ENCODE measurements at places on chromosomes 3 and 15. TPM values are rescaled to one million over a fixed set of nuclear protein-coding genes. Genes with fewer than 3 reads are reported as not detected.
A peak's percentile ranks its signal among the peaks of the same experiment; 100 is the strongest.

FNDC3B gene
- total RNA-seq = 59.8 TPM

- H3K27me3 ChIP-seq = no peaks in the 10 kb centered on the region
- H3K27ac ChIP-seq = peak overlapping the region; percentile 28
- no peaks in the 10 kb centered on the region for H3K36me3 ChIP-seq
- peaks cover 17% of the 10 kb centered on the region for H3K4me1 ChIP-seq
Observed at GRCh38 chr3:141292356-141293058, 60.9 kb downstream of the PXYLP1 start.

- H3K4me3 ChIP-seq = no peak overlapping the region
- H3K27ac ChIP-seq = peak overlapping the region; percentile 70
- no peak for DNase-seq
- peaks cover 100% of the 10 kb centered on the region for H3K36me3 ChIP-seq
- H3K27me3 ChIP-seq = no peaks in the 10 kb centered on the region
- H3K4me1 ChIP-seq = peaks cover 52% of the 10 kb centered on the region
Observed at GRCh38 chr3:53236112-53236841, 19.5 kb downstream of the TKT start.

DNA sequence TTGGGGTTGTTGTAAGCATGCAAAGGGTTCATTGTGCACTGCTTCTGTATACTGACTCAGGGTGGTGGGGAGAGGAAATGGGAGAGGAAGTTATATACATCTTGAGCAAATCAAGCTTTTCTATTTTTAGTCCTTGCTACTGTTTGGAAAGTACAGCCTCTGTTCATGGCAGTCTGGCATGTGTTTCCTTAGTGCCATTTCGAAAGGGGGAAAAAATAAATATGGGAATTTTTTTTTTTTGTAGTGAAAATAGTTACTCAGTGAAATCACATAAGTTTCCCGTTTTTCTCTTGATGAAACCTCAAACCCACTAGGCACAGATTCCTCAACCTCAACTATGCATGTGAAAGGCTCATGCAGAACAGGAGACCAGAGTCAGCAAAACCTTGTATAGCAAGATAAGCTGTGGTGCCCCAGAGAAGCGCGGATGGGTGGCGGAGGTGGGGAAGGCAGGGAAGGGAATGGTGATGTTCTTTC is 353.3 kb downstream of the LPP start:
- no peaks in the 10 kb centered on the region for H3K36me3 ChIP-seq
- H3K4me3 ChIP-seq = no peak overlapping the region
- peak overlapping the region; percentile 3 for H3K27ac ChIP-seq
- peaks cover 62% of the 10 kb centered on the region for H3K4me1 ChIP-seq

GRCh38 chr15:34109797-34110663 is 8.1 kb downstream of the PGBD4 start:
- no peak overlapping the region for H3K4me3 ChIP-seq
- peaks cover 9% of the 10 kb centered on the region for H3K27me3 ChIP-seq
- no peak overlapping the region for H3K27ac ChIP-seq
- H3K36me3 ChIP-seq = no peaks in the 10 kb centered on the region
- no peaks in the 10 kb centered on the region for H3K4me1 ChIP-seq

RBSN gene
- total RNA-seq = 31.6 TPM

KNG1 gene
- total RNA-seq = not detected

DNA sequence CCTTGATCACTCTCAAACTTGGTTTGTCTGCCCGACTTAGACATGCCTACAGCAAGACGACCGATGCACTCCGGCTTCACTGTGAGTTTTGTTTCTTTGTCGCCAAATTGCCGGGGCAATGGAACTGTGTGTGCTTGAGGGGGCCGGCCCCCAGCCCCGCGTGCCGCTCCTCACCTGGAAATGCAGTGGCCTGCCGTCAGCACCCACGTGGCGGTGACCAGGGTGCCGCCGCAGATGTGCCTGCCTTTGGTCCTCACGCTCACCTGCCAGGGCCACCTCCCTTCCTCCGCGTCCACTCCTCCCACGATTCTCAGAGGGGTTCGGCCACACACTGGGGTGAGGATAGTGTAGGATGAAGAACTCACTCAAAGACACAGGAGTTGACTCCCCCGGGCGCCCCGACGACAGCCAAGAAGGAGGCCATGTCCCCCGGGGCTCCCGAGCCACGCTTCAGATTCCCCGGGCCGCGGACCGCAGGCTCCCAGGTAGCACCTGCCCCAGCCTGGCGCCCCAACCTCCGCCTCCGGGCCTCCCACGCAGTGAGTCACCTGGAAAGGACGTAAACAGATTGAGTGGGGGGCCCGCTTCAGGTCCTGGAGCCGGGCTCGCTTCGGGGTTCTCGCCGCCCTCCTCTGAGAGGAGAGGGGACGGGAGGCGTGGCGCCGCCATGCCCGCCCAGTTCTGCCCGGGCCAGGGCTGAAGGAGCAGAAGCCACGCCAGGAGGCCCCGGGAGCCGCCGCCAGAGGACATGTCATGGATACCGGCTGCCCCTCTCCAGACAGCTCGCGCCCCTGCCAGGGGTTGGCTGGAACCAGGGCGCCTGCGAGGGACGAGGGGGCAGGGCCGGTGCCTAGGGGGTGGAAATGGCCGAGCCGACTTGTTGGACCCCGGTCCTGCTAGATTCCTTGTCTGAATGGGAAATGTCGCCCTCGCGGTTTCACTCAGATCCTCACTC is 29.6 kb downstream of the MYL3 start:
- H3K27me3 ChIP-seq = no peaks in the 10 kb centered on the region
- peak; percentile 85 for DNase-seq
- H3K36me3 ChIP-seq = peaks cover 63% of the 10 kb centered on the region
- H3K27ac ChIP-seq = no peak overlapping the region
- H3K4me3 ChIP-seq = no peak overlapping the region
- H3K4me1 ChIP-seq = no peaks in the 10 kb centered on the region
